Sigmoid colon (tissue), 7 donors: ENCODE measurements at places on chromosomes 16 and 17. TPM values are rescaled to one million over a fixed set of nuclear protein-coding genes. Genes with fewer than 3 reads are reported as not detected.

GRCh38 chr16:51034481-51035109 lies 116.5 kb downstream of the SALL1 start:
- DNase-seq, result no peak
- no peak overlapping the region for H3K4me3 ChIP-seq
- no peak overlapping the region for H3K27ac ChIP-seq

- H3K27ac ChIP-seq, result no peak overlapping the region
- no peak overlapping the region for H3K4me3 ChIP-seq
- no peaks in the 10 kb centered on the region for H3K27me3 ChIP-seq
- DNase-seq, result no peak
These were observed 77.1 kb upstream of the WSB1 start for GRCh38 chr17:27216836-27217235.

- H3K27ac ChIP-seq, result no peak overlapping the region
- no peaks in the 10 kb centered on the region for H3K4me1 ChIP-seq
- H3K27me3 ChIP-seq, result no peaks in the 10 kb centered on the region
- DNase-seq, result no peak
These were observed 143.4 kb downstream of the SNX11 start for GRCh38 chr17:48250949-48251348.

DNA sequence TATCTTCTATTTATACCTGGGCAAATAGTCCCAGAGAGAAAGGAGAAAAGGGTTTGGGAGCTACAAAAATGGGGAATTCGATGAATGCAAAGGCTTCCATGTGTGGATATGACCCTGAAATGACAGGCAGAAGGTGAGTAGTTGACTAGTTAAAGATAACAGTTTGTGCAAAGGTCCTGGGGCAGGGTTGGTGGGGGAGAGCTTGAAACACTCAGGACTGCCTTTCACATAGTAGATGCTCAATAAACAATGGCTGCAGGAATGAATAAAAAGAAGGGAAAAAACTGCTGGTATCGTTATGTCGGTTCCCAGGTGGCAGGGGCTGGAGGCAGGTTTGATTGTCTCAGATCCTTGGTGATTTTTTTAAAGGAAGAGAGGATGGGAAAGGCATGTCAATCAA lies 445.5 kb downstream of the HAPSTR1 start:
- no peak for DNase-seq
- H3K27me3 ChIP-seq, result no peaks in the 10 kb centered on the region
- H3K36me3 ChIP-seq, result no peaks in the 10 kb centered on the region
- no peak overlapping the region for H3K27ac ChIP-seq

GRCh38 chr16:68276223-68276622 lies 11.9 kb downstream of the SLC7A6 start:
- H3K27ac ChIP-seq, result peak overlapping the region; percentile 71
- no peaks in the 10 kb centered on the region for H3K27me3 ChIP-seq
- H3K4me3 ChIP-seq, result no peak overlapping the region

PERCC1 gene
- not detected for total RNA-seq

TBC1D3I gene
- total RNA-seq, result not detected

TSNAXIP1 gene
- total RNA-seq, result 2.0 TPM

GRCh38 chr17:5560361-5560988 lies 23.8 kb downstream of the NLRP1 start:
- DNase-seq, result no peak
- no peaks in the 10 kb centered on the region for H3K4me1 ChIP-seq
- H3K36me3 ChIP-seq, result no peaks in the 10 kb centered on the region
- no peak overlapping the region for H3K27ac ChIP-seq
- H3K4me3 ChIP-seq, result no peak overlapping the region

GRCh38 chr17:6160232-6160555 lies 90.0 kb downstream of the WSCD1 start:
- H3K36me3 ChIP-seq, result no peaks in the 10 kb centered on the region
- H3K4me1 ChIP-seq, result no peaks in the 10 kb centered on the region
- H3K27ac ChIP-seq, result no peak overlapping the region

PCGF2 gene
- total RNA-seq, result 4.3 TPM

- DNase-seq, result no peak
- no peaks in the 10 kb centered on the region for H3K36me3 ChIP-seq
- H3K27me3 ChIP-seq, result no peaks in the 10 kb centered on the region
- no peaks in the 10 kb centered on the region for H3K4me1 ChIP-seq
These were observed 306.3 kb downstream of the CNTNAP4 start for GRCh38 chr16:76583466-76583865.

TMEM204 gene
- 38.0 TPM for total RNA-seq

- H3K4me1 ChIP-seq, result no peaks in the 10 kb centered on the region
- no peak overlapping the region for H3K27ac ChIP-seq
- no peak for DNase-seq
- no peak overlapping the region for H3K4me3 ChIP-seq
- no peaks in the 10 kb centered on the region for H3K27me3 ChIP-seq
These were observed 172.9 kb upstream of the ZFHX3 start for GRCh38 chr16:73220836-73221235.

CDT1 gene
- total RNA-seq, result 0.81 TPM
